ENCODE measurements at places on chromosomes 2 and 18.

GRCh38 chr2:240256704-240257637 lies 116.5 kb upstream of the OTOS start:
- no peak for DNase-seq

DNA sequence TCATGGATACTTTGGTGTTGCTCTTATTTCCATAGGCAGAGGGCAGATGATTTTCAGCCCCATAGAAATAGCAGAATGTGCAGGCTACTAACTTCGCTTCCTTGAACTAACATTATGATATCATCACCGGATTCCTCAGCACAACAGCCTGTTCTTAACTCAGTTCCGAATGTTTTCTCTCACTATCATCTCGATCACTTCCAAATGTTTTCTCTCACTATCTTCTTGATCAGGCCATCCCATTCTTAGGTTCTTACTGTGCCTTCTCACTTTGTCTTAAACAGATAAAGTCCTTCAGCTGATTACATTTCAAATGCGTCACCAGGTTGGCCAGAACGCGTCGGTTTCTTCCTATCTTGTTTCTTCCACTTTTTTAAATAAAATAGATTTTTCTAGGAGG lies 11.4 kb upstream of the MBD2 start:
- DNase-seq, result no peak

- no peak for DNase-seq
Measured at GRCh38 chr2:22893761-22894517, 491.0 kb upstream of the KLHL29 start.

GRCh38 chr18:39513186-39513585 lies 1947.6 kb upstream of the CELF4 start:
- no peak for DNase-seq

- DNase-seq, result no peak
Measured at GRCh38 chr2:30717081-30717650, 90.1 kb downstream of the CAPN13 start.

GRCh38 chr2:25230198-25230947 lies 62.0 kb upstream of the POMC start:
- DNase-seq, result no peak

DNA sequence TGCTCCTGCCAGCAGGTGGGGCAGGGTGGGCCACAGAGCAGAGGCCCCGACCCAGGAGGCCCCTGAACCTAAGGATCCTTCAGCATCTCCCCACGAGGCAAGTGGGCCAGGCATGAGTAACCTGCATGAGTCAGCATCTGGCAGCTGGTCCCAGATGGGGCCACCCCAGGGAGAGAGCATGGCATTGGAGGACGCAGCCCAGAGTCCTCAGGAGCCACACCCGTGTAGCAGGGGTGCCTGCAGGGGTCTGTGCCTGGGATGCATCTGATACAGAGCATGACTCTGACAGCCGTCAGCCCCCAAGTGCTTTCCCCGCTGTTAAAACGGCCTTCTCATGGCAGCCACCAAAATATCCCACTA lies 185.6 kb upstream of the SALL3 start:
- no peak for DNase-seq

GRCh38 chr18:73741946-73742345 lies 405.7 kb downstream of the FBXO15 start:
- no peak for DNase-seq

- DNase-seq, result no peak
Measured at GRCh38 chr2:212752730-212753351, 214.2 kb upstream of the ERBB4 start.

DNA sequence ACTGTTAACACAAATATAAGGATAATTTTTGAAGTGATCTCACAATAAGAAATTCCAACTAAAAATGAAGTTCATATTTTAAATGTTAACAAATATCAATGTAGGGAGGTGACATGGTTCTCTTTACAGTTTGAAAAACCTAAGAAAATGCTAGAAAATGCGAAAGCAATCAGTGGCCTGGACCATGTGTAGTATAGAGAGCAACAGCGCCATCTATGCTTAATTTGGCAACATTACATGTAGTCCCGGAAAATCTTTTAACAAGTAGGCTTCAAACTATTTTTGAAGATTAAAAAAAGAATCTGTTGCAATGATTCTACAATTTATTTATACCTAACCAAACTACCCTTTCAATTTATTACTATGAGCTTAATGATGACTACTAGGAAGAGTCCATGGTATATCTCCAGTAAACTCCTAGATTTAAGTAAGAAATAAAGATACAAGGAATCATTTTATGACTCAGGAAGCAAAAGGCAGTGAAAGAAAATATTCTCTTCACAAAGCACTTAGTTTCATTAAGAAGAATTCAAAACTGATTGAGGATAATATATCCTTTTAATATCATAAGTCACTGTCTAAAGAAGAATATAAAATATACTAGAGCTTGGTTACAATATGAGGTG lies 33.3 kb downstream of the NDUFA10 start:
- no peak for DNase-seq

DNA sequence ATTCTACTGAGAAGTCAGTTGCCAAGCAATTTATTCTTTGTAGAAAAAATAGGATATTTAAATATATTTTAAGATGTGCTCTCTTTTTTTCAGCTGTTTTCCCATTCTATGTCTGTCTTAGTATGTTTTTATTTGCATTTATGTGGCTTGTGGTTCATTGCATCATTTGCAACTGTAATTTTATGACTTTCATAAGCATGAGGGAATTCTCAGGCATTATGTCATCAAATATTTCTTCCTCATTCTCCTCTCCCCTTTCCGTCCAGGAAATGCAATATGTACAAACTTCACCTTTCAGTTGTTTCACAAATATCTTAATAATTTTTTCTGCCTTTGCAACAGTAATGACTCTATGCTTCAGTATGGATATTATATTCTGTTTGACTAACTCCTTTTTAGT lies 560.2 kb upstream of the LRATD1 start:
- DNase-seq, result no peak

DNA sequence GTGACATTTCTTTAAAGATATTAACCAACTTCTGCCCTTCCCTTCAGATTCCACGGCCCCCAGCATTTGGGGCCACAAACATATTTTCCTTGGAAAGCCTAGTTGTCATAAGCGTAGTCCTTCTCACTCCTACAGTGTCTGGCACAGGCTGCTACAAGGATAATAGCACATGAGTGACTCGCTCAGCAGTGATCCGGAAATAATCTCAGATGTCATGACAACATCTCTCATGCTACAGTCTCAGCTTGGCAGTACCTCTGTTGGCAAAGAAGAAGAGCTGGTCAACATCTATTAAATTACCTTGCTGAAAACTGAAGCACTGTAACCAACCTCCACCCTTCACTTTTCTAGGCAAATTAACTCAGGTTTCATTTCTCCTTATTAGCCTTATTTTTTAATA lies 351.7 kb downstream of the RAD51AP2 start:
- no peak for DNase-seq

DNA sequence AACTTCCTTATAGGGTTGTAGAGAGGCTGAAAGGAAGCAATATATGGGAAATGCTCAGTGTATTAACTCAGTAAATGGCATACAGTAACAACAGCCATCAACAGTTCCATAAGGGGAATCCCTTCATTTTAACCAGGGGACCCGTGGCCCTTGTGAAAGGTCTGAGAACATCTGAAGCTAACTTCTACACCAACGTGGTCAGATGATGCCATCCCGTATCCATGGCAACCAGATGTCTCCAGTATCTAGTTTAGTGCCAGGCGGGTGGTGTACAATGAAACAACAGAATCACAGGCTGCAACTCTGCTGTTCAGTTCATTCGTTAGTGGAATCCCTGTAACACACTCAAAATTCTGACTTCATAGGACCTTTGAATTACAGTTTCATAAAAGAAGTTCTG lies 162.3 kb downstream of the TGIF1 start:
- DNase-seq, result no peak

- DNase-seq, result no peak
Measured at GRCh38 chr18:64275593-64276300, 126.9 kb upstream of the LINC00305 start.

DNA sequence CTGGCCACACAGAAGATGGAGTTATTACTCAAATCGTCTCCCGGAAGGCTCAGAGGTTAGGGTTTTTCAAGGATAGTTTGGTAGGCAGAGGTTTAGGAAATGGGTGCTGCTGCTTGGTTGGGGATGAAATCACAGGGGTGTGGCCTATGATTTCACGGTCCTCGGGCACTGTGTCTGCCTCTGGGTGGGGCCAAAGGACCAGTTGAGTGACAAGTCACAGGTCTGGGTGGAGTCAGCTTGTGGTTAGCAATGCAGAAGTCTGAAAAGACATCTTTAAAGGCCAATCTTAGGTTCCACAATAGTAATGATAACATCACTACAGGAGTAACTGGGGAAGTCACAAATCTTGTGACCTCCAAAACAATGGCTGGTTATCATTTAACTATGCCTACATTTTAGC lies 387.8 kb downstream of the ZNF521 start:
- DNase-seq, result no peak

DNA sequence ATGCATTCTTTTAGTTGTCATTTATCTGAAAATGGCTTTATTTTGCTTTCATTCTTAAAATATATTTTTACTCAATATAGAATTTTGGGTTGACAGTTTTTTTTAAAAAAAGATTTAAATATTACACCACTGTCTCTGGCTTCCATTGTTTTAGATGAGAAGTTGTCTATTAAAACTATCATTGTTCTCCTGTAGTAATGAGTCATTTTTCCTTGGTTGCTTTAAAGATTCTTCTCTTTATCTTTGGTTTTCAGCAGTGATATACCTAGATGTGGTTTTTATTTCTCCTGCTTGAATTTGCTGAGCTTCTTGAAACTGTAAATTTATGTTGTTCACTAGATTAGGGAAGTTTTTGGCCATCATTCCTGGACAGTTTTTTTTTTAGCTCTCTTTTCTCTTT lies 26.7 kb upstream of the DLX2 start:
- DNase-seq, result no peak

- DNase-seq, result no peak
Measured at GRCh38 chr2:101063352-101064124, 61.4 kb downstream of the RPL31 start.

- DNase-seq, result no peak
Measured at GRCh38 chr18:79203017-79203605, 133.9 kb downstream of the ATP9B start.

DNA sequence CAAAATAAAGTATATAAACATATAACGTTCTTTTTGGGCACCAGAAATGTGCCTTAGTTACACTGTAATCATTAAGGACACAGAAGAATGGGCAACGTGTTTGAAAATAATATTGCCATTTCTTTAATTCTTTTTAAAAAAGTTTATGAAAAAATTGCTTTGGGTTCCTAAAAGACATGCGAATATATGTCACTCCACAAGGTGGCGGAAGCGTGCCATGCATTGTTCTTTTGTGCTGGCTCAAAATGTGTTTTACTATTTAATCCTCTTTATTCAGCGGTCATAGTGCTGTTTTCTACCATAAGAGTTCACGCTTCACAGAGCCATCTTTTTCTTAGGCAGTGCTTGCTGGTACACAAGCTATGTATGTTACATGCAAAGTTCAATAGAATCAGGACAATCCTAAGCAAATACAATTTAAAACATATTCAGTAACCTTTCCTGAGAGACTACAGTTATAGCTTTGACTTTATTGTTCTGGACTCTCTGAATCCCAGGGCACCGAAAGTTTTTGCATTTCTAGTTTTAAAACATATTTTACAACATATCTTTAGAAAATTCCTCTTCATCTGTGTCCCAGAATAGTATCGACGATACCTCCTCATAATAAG lies 147.8 kb upstream of the ERBB4 start:
- peak; percentile 12 for DNase-seq

- DNase-seq, result no peak
Measured at GRCh38 chr18:75915941-75916623, 488.6 kb upstream of the SMIM21 start.

DNA sequence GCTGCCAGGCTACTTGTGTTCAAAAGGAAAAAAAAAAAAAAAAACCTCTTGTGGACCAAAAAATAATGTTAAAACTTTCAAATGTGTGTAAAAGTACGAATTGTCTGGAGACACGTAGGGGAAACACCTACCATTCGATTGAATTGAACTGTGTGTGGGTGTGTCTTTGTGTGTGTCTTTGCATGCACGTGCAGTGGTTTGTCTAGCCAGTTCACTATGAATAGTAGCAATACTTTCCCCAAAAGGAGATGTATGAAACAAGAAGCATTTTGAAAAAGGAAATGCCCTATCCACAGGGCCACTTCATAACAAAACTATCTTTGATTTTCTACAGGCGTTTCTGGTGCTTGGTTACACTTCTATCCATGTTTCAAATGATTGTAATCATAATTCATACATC lies 186.8 kb downstream of the RPRM start:
- DNase-seq, result no peak

DNA sequence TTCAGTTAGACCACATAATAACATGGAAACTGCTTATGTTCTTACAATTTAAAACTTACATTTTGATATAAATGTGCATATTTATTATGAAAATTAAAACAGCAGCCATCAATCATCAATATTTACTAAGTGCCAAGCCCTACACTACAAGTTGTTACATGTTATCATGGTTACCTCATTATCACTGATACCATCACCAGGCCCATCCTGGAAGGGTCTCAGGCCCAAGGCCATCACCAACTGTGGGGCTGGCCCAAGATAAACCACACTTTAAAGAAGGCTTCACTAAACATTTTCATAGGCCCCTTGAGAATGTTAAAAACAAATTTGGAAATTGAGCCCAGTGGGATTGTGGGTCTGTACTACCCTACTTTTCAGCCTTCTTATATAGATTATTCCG lies 6.4 kb downstream of the ITSN2 start:
- no peak for DNase-seq

GRCh38 chr2:167928434-167928833 lies 319.0 kb downstream of the STK39 start:
- DNase-seq, result no peak

DNA sequence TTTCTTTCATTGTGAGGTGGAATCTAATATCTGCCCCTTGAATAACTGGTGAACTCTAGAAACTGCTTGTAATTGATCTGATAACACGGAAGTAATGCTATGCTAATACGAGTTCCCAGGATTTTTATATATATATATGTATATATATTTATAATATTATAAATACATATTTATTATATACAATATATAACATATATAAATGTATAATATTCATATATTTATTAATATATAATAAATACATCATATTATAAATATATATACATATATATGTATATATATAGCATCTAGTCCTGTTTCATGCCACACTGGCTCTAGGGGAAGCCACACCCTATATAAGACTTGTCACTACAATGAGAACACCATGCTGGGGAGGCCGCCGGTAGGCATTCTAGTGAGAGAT lies 156.7 kb upstream of the CDH19 start:
- DNase-seq, result no peak

DNA sequence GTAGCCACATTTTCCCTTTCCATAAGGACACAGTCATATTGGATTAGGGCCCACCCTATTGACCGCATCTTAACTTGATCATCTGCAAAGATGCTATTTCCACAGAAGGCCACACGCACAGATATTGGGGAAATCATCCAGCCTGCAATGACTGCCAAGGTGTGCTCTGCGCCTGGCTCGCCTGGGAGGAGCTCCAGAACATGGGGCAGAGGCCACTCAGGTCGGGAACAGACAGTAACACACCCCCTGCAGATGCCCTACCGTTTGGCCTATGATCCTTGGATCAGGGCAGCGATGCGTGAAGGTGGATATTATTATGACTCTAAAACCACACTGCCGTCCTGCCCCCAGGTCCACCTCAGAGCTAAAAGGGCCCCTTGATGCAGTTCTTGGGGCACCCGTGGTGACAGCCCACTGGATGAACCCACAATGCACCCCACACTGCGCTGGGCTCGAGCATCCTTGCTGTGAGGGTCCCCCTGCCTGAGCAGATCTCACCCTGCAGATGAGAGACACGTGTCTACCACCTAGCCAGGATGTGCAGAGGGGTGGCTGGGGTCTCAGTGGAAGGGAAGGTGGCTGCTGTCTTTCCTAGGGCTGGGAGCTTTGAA lies 72.9 kb upstream of the ZNF516 start:
- no peak for DNase-seq

GRCh38 chr2:231960810-231961348 lies 634 bp upstream of the DIS3L2 start:
- DNase-seq, result no peak
